Stimulated activated CD8-positive, alpha-beta memory T cell treated with anti-CD3 and anti-CD28 coated beads, Interleukin-2, amount 100 ng/mL, for 1 hour (primary cell): ENCODE measurements at places on chromosomes 2 and 18.

DNA sequence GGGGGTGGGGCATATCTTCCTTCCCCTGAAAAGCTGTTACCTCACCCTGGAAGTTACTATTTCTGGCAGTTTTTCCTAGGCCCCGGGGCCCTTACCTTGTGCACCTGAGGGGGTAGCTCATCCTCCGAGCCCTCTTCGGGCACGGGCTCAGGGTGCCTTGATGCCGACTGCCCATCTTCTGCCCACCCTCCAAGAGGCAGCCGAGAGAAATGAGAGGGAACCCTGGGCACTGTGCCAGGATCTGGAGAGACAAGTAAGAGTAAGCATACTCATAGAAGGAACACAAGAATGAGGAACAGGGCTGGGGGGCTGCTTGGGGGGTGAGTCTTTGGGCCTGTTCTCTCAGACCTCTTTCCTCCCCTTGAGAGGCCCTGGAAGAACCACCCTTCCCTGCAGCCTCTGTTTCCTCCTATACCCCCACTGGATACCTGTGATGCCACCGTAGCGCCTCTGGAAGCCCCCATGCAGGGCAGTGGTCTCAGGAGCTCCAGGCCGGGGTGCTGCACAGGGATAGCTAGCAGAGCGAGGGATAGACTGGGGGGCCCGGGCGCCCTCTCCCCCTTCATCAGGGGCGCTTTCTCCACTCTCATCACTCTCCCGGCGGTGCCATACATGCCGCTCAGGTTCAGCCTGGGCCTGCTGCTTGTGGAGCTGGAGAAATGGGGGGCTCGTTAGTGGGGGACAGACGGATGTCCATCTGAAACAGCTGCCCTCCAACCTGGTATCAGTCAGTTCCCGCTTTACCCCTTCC, 2.1 kb upstream of the ABCB6 start:
- no peak for DNase-seq

DNA sequence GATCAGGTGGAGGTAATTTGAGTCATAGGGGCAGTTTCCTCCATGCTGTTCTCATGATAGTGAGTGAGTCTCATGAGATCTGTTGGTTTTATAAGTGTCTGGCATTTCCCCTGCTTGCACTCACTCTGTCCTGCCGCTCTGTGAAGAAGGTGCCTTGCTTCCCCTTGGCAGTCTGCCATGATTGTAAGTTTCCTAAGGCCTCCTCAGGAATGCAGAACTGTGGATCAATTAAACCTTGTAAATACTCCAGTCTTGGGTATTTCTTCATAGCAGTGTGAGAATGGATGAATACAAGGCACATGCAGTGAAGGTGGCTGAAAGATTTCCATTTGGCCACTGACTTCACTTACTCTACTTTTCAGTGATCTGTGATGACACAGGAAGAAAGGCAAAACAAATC, 133.7 kb downstream of the SH3BP4 start:
- no peak for DNase-seq

GRCh38 chr18:73381016-73381698, 513.4 kb upstream of the NETO1 start:
- DNase-seq = no peak

DNA sequence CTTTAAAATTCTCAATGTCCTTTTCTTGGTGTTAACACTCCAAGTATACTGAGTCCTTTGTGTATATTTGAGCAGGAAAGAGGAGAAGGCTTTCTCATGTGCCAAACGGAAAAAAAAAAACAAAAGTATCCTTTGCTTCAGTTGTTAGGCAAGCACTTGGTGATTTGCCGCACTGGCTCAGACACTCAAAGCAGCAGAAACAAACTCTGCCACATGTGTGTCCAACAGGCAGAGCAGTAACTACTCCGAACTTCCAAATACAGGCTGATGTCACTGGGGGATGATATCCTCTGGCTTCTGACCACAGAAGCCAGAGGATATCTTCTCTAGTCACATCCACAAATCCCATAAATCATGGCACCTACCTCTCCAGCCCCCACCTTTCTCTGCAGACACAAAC, 108.0 kb upstream of the SALL3 start:
- no peak for DNase-seq

- DNase-seq = no peak
These were observed 89.9 kb upstream of the CDCA7 start for GRCh38 chr2:173264603-173265366.

DNA sequence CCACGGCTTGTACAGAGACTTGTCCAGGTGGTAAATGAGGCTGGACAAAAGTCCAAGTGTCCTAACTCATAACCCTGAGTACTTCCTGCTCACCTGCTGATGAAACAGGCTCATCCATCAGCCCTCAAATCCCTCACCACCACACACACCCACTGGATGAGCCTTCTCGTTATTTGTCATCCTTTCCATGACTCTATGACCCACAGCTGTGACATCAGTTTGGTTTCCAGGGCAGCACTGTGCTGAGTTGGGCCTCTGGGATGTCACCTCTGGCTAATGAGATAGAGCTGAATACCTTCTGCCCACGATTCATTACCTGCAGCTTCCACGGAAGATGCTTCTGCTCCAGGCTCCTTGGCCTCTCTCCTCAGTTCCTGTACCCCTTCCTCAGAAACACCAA, 39.4 kb downstream of the SLC14A2 start:
- no peak for DNase-seq

DNA sequence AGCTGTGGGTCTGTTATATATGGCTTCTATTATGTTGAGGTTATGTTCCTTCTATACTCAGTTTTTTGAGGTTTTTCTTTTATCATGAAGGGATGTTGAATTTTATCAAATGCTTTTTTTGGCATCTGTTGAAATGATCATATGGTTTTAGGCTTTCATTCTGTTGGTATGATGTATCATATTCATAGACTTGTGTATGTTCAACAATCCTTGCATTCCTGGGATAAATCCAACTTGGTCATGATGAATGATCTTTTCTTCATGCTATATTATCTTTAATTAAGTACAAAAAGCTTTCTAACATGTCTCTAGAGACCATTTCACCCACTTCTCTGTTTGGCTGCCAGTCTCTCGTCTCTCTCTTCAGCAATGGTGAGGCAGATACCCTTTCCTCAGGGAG, 54.2 kb downstream of the MDH1 start:
- DNase-seq = no peak

GRCh38 chr2:104472076-104472475, 381.8 kb upstream of the POU3F3 start:
- no peak for DNase-seq

DNA sequence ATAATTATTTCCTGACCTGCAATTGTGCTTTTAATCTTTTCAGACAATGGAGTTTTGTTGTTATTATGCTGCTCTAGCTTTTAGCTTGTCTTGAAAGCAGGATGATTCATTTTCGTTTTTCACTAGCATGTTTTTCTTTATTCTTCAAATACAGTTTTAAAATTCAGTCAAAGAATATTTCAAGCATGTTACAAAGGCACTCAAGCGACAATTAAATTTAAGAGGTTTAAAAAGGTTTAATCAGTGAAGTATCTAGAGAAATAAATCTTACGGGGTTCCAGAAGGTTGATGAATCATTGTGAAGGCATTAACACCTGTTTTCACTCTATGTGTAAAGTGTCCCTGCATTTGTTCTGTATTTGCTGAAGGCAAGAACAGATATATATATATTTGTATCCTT, 390.7 kb upstream of the TMEFF2 start:
- DNase-seq = no peak

DNA sequence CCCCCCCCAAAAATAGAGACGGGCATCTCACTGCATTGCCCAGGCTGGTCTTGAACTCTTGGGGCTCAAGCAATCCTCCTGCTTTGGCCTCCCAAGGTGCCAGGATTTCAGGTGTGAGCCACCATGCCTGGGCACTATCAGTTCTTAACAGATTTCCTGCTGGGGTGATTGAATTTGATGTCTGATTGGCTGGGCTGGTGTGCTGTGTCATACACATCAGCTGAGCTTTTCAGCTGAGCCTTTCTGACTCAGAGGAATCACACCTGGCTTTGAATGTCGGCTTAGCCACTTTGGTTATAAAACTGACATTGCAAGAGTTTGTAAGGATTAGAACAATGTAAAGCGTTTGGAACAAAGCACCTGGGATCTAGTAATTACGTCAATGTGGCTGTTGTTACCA, 18.9 kb downstream of the NCAPH start:
- no peak for DNase-seq

- DNase-seq = no peak
These were observed 261.6 kb upstream of the MMADHC start for GRCh38 chr2:149849136-149849535.

DNA sequence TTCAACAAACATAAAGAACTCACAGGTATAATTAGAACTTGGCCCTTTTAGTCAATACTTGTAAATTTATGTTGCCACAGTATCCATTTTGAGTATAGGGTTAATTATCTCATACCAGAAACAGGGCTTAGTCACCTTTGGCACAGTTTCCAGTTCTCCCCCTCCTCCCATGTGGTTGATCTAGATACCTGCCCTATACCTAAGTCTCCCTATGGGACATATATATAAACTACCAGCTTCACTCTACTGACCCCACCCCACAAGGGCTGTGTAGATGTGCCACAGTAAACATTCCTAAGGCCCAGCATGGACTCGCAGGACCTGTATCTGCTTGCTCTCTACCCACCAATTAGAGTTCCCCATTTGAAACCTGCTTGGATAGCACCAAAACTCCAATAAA, 371.7 kb upstream of the RND3 start:
- no peak for DNase-seq

- DNase-seq = no peak
These were observed 78.8 kb downstream of the ANKRD12 start for GRCh38 chr18:9215221-9215933.

GRCh38 chr2:105577762-105578161, 166.9 kb upstream of the NCK2 start:
- no peak for DNase-seq

DNA sequence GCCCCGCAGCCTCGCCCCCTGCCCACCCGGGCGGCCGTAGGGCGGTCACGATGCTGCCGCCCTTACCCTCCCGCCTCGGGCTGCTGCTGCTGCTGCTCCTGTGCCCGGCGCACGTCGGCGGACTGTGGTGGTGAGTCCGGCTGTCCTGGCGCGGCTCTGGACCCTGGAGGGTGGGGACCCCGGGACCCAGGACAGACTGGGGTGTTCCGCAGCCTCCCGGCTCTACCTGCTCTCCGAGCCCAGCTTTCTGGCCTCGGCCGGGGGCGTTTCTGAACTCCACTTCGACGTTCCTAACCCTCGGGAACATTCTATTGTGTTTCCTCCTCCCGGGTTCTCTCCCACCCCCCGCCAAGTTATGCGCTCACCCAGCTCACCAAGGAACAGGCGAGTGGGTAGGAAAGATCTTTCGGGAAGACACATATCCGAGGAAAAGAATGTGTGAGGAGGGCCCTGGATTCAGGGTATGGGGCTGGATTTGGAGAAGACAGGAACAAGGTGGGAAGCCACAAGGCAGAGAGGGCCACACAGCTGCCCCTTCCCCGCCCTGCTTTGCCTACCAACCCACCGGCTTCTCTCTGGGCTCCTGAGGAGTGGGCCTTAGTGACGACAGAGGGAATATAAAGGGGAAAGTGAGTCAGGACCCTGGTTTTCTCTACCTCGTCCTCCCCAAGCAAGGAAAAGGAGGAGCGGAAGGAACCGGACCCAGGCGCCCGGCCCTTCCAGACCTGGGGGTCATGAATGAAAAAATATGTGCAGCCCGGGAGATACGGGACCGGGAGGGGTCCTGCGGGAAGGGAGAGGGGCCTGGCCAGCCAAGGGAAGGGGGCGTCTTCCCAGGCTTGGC, 605 bp downstream of the WNT6 start:
- no peak for DNase-seq

DNA sequence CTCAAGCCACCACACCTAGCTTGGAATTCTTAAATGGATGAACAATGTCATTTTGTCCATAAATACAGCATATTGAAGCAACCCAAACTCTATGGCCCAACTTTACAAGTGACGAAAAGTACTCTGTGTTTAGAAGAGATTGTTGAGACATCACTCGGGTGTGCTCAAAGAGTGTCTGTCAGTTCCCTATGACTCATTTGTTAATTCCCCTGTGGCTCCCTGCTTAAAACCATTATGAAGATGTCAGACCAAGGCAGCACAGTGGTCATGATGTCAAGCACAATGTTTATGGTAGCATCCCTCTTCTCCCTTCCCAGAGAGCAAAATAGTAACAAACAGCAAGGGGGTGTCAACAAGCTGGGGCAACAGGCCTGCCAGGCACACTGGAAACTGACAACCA, 3.0 kb downstream of the LYG1 start:
- DNase-seq = no peak

- no peak for DNase-seq
These were observed 198.7 kb downstream of the PDE11A start for GRCh38 chr2:177873915-177874314.

- no peak for DNase-seq
These were observed 66.3 kb downstream of the EMX1 start for GRCh38 chr2:72983500-72984161.

DNA sequence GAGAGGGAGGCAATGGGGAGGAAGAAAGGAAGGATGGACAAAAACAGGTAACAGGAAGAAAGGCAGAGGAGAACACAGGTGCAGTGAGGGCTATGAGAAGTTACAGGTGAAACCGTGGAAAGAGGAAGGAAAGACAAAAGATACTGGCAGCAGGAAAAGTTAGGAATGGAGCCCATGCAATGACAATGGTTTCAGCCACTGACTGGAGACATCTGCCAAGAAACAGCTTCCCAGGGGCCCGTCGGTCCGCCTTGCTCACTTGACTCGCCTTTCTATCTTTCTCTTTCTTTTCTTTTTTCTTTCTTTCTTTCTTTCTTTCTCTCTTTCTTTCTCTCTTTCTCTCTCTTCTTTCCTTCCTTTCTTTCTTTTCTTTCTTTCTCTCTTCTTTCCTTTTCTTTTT, 37.5 kb downstream of the ST8SIA5 start:
- DNase-seq = no peak

DNA sequence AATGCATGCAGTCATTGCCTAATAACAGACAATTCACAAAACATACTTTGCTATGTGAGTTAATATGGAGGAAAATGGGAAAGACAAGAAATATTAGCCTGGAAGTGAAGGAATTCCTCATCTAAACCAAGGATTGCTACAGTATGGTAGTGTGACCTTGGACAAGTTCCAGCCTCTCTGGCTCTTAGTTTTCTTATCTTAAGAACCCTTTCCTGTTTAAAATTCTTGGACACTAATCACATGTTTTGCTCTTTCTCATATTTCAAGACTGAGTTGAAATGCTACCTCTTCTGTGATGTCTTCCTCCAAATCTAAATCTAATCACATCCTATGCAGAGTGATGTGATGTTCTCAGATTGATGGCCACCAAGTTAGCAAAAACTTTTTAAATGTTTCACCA, 20.8 kb upstream of the ADAM23 start:
- no peak for DNase-seq

DNA sequence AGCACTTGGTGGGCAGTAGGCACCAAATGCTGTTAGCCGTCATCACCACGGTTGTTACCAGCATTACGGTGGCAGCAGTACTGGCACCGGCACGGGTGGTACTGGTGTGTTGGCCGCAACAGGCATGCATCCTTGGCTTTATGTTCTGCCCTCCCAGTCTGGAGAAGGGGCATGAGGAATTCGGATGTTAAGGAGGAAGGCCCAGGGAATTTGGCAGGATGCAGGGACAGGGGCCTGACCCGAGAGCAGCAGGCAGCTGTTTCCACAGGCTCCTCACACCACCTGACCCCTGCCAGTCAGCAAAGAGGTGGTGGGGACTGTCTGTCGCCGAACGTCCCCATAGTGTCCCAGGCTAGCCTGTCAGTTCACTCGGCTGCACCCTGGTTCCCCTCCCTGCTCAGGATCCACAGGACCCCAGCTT, 79.0 kb downstream of the EDAR start:
- DNase-seq = no peak
